ENCODE measurements at places on chromosomes 6 and 20. TPM values are rescaled to one million over a fixed set of nuclear protein-coding genes. Genes with fewer than 3 reads are reported as not detected.
A peak's percentile ranks its signal among the peaks of the same experiment; 100 is the strongest.

DNA sequence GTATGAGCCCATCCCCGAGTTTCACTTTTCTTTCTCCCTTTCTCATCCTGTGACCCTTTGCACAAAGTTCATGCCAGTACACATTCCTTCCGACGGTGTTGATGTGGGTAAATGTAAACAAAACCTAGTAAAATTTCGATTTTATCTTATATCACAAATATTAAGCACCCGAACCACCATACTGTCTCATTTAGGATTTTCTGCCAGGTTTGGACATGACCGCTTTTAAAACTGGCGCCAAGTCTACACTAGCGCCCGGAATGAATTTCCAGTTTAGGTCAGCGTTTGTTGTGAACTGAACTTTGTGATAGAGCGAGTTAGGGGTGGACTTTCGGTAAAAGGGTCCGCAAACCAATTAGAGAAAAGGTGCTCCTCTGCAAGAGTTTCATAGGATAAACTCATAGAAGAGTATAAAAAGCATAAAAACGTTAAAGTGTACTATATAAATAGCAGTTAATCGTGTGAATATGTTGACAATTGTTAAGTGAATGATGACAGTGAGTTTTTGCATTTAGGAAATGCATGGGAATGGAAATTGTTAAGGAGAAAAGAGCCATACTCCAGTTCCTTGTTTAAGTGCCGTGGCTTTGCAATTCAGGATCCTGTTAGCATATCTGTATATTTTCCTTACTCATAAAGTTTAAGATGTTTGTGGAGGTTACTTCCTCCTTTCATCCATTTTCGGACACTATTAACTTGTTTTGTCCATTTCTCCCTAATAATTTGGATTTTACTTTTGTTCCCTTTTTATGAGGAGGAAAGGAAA lies 937 bp downstream of the AKAP7 start:
- no peaks in the 10 kb centered on the region for H3K4me1 ChIP-seq
- H3K4me3 ChIP-seq: peak overlapping the region; percentile 62
- H3K27ac ChIP-seq: peak overlapping the region; percentile 55
- H3K27me3 ChIP-seq: no peaks in the 10 kb centered on the region

- peaks cover 22% of the 10 kb centered on the region for H3K4me1 ChIP-seq
- no peak overlapping the region for H3K4me3 ChIP-seq
- H3K27ac ChIP-seq: peak overlapping the region; percentile 44
- H3K36me3 ChIP-seq: peaks cover 45% of the 10 kb centered on the region
- no peaks in the 10 kb centered on the region for H3K27me3 ChIP-seq
- peak; percentile 58 for DNase-seq
Measured at GRCh38 chr6:89792881-89793280, 26.7 kb downstream of the MDN1 start.

DNA sequence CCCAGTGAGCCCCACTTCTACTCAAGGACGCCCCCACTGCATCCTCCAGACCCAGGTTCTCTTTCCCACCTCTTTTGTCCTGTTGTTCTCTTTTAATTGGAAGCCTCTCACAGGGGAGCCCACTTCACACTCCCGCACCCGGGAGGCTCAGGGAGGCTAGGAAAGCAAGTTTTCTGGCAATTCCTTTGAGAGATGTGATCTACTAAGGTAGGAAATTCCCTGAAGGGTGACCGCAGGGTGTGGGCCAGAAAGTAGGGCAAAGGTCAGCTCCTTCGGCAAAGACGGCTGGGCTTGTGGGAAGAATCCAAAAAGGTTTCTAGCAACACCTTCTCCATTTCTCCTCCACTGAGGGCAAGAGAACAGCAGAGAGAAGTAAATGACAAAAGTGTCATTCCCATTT lies 98.1 kb upstream of the PTPN1 start:
- no peaks in the 10 kb centered on the region for H3K36me3 ChIP-seq
- no peak for DNase-seq
- peaks cover 9% of the 10 kb centered on the region for H3K4me1 ChIP-seq

Gene SCRT2
- not detected for total RNA-seq

Gene COL11A2
- 4.0 TPM for total RNA-seq

Gene KIF6
- 0.22 TPM for total RNA-seq

Gene SPEF1
- total RNA-seq: 0.08 TPM

Measured in SJCRH30 (cell line).